ENCODE measurements at places on chromosomes 11 and 22. TPM values are rescaled to one million over a fixed set of nuclear protein-coding genes. Genes with fewer than 3 reads are reported as not detected.

GRCh38 chr11:86910592-86910991 is 44.6 kb downstream of the FZD4 start:
- DNase-seq = no peak

DNA sequence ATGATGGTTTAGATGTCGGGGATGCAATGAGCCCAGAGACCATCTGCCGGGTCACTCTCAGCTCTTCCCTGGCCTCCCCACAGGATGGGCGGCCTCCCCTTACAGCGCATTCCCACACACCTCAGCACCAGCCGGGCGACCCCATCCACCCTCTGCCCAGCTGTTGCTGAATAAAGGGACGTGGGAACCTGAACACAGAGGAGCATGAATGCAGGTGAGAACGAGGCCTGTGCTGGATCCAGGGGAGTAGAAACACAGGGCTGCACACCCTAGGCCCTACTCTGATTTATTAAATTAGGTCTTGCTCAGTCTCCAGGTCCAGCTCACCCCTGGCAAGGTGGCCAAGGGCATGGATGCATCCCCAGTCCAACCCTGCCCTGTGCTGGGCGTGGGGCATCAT is 180.5 kb downstream of the CTTN start:
- no peak for DNase-seq

The CCDC90B gene
- 55.1 TPM for polyA plus RNA-seq

DNA sequence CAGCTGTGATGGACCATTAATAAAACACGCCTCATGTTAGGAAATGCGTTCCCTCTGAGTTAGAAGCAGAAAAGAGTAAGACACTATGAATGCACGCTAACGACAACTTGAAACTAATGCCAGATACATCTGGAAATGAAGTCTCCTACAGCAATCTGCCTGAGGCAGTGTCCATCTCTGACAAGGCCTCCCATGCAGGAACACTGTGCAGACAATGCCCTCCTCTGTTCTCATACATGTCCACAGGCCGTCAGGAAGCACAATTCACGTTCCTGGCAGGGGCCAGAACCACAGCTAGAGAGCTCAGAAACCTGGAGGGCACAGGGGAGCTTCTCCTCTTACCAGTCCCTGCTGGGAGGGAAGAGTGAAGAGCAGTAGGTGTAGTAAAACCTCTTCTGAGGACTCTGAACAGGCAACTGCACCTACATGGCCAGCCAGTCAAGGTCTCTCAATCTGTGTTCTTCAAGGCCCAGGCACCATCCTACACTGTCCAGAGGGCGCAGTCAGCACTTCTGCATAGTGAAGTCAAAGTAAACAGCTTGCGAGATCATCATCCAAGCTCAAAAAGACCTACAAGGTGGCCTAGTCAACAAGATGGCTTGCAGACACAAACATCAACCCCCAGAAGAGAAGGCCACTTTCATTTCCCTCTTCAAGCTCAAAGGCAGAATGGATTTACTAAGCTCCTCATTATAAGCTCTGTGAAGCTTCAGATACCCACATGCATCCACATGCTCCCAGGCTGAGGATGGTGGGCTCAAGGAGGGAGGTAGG is 41.5 kb upstream of the CYP2D6 start:
- peak; percentile 40 for DNase-seq

DNA sequence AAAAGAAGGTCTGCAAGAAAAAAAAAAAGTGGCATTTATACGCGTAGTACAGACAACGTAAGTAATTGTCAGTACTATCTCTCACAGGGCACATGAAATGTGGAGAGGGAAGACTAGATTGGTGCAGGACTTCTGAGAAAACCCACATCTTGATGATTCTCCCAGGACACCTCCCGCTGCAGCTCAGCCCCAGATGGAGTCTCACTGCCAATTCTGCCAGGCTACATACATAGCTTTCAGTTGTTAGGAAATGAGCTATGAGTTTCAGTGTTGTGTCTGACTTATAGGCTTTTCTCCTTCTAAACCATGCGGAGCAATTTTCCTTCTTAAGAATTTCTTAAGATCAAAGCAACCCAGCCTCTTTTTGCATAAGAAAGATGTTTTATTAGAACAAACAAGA is 9.6 kb downstream of the OR5A2 start:
- DNase-seq = no peak

- DNase-seq = no peak
Measured at GRCh38 chr11:39712581-39712980, 1746.9 kb downstream of the LRRC4C start.

DNA sequence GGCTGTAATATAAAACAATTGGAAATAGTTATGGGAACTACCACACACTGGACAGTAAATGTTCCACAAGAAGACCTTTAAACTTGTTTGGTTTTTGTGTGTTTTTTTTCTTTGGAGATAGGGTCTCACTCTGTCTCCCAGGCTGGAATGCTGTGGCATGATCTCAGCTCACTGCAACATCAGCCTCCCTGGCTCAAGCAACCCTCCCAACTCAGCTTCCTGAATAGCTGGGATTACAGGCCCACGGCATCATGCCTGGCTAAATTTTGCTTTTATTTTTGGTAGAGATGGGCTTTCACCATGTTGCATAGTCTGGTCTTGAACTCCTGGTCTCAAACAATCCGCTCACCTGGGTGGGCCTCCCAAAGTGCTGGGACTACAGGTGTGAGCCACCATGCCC is 121.0 kb downstream of the MPPED2 start:
- DNase-seq = no peak

DNA sequence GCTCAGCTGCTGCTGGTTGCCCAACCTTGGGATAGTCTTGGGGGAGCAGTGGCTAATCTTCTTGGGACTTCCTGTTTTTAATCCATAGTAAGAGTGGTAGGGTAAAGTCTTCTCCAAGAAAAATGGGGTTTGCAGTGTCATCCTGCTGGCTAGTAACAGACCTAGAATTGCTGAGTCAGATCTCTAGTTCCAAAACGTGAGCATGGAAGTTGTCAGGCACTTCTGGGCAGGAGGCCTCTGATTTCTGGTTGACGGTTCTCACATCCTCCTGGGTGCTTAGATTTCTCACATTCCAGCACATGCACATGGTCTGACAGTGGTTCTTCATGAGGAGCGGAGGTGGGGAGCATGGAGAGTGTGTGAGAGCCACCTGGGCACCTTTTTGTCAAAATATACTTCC is 410.0 kb downstream of the OPCML start:
- DNase-seq = no peak

DNA sequence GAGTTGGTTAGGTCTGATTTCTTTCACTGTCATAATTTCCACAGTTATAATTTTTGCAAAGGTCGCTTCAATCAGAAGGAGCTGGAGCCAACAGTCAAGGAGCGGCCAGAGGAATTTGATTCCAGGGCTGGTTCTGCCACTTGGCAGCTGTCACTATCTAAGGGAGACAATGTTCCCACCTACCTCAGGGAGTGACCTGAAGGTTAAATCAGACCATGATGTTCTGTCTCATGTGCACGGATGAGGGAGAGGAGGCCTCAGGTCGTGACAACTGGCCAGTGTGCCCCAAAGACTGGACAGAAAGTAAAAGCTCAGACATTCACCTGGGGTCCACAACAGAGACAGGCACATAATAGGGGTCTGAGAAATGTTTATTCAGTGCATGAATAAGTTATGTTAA is 7.6 kb downstream of the MRGPRD start:
- no peak for DNase-seq

The MMP8 gene
- polyA plus RNA-seq = 0.09 TPM

- DNase-seq = no peak
Measured at GRCh38 chr22:46800102-46800857, 37.8 kb downstream of the TBC1D22A start.

DNA sequence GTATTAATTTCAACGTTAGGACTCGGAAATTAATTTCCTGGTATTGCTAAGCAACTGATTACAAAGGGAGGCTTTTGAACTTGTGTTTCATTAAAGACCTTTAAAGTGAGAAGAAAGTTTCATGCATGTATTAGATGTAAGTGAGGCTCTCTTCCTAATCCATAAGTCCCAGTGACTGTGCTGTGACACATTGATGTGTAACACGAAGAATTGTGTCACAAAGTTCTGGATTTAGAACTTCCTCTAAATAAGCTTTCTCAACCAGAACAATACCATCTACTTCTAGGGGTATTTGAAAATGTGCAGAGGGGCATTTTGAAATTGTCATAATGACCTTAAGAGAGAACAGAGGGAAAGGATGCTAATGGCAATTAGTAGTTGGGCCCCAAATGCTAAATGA is 14.4 kb downstream of the DCUN1D5 start:
- no peak for DNase-seq

GRCh38 chr11:45765836-45766235 is 39.1 kb upstream of the SLC35C1 start:
- DNase-seq = no peak

GRCh38 chr22:19571207-19571795 is 47.1 kb upstream of the CLDN5 start:
- no peak for DNase-seq

- no peak for DNase-seq
Measured at GRCh38 chr11:95877291-95877690, 46.6 kb downstream of the MTMR2 start.

The PATE4 gene
- 0.04 TPM for polyA plus RNA-seq

DNA sequence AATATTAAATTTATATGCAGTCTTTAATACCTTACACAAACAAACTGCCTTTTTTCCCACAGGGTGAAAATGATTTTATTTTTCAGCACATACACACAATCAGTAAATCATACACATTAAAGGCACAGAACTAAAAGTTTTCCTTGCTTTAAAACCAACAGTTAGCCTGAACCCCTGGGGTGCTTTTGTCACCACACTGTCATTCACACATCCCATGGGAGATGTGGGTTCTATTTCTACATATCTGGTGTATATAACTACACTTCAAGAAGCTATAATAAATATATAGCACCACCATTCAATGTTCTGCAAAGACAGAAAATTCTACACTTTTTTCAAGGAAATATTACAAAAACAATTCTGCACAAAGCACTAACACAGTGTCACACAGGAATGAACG is 197.0 kb downstream of the GUCY1A2 start:
- no peak for DNase-seq

DNA sequence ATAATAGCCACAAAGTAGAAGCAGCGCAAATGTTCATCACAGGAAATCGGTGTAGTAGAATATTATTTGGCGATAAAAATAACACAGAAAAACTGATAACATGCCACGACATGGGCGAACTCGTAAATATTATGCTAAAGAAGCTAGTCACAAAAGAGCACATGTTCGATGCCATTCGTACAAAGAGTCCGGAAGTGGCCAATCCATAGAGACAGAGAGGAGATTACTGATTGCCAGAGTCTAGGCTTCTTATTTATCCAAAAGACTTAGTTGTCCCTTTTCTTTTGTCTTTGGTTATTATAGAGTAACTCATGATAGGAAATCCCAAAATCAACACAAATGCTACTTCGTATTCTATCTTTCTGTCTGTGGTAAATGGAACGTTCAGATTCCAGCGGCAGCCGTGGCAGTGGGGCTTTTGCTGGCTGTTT is 56.5 kb downstream of the MED15 start:
- no peak for DNase-seq

GRCh38 chr22:49590851-49591445 is 236.7 kb downstream of the BRD1 start:
- no peak for DNase-seq

DNA sequence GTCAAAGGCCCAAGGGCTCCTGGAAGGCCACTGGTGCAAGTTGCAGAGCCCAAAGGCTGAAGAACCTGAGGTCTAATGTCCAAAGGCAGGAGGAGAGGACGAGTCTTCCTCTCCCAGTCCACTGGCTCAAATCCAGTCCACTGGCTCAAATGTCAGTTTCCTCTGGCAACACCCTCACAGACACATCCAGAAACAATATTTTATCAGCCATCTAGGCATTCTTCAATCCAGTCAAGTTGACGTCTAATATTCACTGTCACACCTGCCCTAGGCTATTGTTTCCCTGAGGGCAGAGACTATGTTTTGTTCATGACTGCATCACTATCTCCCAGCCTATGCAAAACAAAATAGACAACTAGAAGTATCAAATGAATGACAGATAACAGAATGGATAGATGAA is 148.1 kb downstream of the SPON1 start:
- no peak for DNase-seq

DNA sequence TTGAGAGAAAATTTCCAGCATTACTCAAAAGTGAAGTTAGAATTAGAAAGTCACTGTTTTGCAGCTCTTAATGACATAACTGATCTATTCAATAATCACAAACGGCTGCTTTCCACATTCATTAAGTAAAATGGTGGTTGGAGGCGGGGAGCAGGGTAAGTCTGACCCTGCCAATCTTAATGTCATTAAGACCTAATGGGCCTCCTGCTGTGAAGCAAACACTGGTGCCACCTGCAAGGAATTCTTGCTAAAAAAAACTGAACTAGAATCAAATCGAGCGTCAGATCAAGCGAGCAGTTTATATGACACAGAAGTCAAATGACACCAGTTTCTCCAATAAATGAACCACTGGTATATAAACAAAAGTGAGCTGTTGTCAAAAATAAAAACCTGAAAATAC is 351.5 kb downstream of the BRD1 start:
- no peak for DNase-seq

The MUC5AC gene
- polyA plus RNA-seq = 0.37 TPM

The YPEL4 gene
- 2.6 TPM for polyA plus RNA-seq

GRCh38 chr22:23067691-23068090 is 2.6 kb upstream of the GNAZ start:
- no peak for DNase-seq

GRCh38 chr22:37870273-37870672 is 21.1 kb downstream of the EIF3L start:
- DNase-seq = no peak

The LIPT2 gene
- 6.8 TPM for polyA plus RNA-seq

GRCh38 chr11:19805376-19805775 is 92.7 kb downstream of the NAV2 start:
- DNase-seq = no peak

DNA sequence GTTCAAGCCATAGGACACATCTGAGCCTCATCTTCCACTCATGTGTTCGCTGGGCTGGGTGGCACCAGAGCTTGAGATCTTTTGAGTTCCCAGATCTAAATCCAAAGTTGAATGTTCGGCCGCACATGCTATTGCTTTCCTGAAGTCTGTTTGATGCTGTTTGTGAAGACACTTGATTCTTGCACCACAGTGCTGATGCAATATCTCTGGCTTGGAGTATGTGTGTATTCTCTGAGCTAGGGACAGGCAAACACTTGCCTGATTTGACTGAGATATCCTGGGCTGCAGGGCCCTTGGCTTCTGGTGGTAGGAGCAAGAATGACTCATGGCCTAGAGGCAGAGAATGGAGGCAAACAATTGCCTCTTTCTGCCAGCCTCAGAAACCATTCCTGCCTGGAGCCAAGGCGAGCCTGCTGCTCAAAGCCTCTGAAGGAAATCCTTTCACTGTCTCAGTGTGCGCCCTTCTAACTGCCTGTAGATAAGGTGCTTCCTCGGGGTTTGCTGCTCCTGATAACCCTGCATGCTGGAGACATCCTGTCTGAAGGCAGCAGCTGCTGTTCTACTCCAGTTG is 73.0 kb downstream of the CYB5R2 start:
- peak; percentile 64 for DNase-seq

All from large intestine (tissue), 12 donors.